AG08395 (cell line): ENCODE measurements at places on chromosomes 7 and 10.
A peak's percentile ranks its signal among the peaks of the same experiment; 100 is the strongest.

GRCh38 chr7:101902680-101903514 is 85.5 kb downstream of the CUX1 start:
- no peak for DNase-seq

GRCh38 chr7:9106747-9107146 is 673.3 kb downstream of the NXPH1 start:
- DNase-seq, result no peak

DNA sequence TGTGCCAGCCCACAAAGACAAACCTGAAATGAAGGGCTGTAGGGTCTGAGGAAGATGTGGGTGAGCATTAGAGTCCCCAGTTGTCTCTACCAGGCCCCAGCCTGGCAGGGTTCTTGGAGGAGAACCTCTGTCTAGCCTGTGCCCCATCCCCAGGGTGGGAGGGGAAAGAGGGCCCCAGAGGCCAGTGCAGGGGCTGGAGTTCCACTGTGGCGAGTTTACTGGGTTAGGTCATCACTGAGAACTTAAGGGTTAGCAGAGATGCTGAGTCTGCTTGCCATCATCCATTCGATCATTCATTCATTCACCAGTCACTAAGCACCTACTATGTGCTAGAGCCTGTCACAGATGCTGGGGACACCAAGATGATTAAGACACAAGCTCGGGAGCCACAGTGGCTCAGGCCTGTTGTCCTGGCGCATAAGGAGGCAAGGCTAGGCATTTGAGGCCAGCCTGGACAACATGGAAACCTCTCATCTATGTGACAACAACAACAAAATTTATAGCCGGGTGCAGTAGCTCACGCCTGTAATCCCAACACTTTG is 2.6 kb downstream of the ANKRD2 start:
- DNase-seq, result no peak

DNA sequence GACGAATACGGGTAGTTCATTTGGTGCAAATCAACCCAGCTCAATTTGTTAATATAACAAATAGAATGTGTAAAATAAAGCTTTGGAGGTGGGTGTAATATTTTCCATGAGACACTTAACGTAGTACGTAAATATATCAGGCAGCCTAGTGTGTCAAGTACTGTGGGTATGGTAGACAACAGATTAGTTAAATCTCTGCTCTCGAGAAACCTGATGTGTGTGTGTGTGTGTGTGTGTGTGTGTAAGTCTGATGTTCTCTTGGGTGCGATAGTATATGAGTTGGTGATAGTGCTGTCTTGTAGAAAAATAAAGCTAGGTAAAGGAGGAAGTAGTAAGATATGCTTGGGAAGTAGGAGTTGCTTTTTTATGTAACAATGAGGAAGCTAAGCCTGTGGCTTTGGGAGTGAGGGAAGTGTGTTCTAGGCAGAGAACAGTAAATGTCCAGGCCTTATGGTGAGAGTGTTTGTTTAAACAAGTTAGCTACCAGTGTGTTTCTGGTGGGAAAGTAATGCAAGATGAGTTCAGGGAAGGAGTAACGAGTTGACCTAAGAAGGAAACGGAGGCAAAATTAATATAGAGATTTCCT is 26.1 kb downstream of the WAC start:
- DNase-seq, result no peak

- peak; percentile 68 for DNase-seq
Observed at GRCh38 chr7:31782411-31782991, 95.5 kb downstream of the PPP1R17 start.

- DNase-seq, result no peak
Observed at GRCh38 chr10:78254013-78254412, 220.3 kb downstream of the RPS24 start.

DNA sequence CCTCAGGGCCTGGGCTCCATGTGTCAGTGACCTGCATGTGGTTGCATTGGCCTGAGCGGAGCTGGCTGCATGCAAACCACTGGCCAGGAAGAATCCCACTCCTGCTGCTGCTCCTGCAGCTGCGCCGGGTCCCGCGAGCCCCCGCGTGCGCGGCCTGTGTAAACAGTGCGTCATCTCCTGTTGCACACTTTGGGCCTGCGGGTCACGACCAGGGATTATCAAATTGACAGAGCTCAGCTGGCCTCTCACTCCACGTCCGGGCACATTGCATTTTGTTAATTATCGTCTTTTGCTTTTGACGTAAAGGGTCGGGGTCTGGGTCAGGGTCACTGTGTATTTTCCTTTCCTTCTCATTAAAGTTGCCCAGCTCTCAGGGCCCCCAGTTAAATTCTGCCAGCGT is 132.6 kb downstream of the RGS10 start:
- no peak for DNase-seq

DNA sequence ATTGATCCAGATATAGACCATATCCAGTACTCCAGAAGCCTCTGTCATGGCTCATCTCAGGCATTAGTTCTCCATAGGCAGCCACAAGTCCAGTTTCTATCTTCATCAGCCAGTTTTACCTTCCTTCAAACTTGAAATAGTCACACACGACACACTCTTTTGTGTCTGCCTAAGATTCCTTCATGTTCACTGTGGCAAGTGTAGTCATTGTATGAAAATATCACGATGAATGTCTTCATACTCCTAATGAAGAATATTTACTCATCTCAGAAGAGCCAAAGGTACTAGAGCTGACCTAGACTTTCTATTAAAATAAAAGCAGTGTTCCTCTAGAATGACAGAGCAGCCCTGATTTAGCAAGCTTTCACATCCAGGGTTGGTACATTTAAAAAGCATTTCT is 230.7 kb downstream of the SNX13 start:
- DNase-seq, result no peak

GRCh38 chr7:92695308-92696261 is 105.4 kb upstream of the FAM133B start:
- peak; percentile 70 for DNase-seq

DNA sequence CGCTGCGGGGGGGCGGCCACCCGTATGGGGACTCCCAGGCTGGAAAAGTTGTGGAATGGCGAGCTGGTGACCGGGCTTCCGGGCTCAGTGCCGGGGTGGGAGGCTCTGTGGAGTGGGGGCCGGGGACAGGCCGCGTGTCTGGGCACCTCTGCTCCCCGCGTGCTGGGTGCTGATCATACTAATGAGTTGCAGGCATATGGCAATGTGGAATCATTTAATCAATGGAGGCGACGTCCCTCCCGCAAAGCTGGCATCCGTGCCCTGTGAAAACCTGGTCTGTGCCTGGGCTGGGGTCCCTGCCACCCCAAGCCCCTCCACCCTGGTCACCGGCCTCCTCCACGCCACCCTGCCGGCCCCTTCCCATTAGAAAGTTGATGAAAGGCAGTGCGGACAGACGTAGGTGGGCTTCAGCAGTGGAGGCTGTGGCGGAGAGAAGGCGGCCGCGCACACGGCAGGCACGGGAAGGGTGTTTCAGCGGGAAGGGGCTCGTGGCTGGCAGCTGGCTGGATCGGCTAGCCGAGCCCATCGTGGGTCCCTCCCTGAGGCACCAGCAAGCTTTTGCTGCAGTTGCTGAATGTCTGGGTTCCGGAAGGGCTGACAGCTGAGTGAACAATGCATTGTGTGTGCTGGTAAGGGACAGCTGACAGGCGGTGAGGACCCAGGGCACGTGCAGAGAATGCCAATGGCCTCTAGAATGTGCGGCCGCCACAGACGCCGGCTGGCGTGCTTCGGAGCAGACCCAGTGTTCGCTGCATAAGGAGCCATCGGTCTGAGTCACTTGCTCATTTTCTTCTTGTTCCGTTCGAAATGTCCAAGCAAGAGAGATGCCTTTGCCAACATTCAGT is 1.5 kb downstream of the ADGRA1 start:
- DNase-seq, result no peak

DNA sequence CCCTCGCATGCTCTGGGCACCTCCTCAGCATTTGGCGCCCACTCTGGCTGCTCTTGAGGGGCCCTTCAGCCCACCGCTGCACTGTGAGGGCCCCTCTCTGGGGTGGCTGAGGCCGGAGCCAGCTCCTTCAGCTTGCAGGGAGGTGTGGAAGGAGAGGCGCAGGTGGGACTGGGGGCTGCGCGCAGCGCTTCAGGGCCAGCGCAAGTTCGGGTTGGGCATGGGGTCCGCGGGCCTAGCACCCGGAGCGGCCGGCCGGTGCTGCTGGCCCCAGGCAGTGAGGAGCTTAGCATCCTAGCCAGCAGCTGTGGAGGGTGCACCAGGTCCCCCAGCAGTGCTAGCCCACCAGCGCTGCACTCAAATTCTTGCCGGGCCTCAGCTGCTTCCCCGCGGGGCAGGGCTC is 305.6 kb upstream of the ANKRD30A start:
- no peak for DNase-seq

DNA sequence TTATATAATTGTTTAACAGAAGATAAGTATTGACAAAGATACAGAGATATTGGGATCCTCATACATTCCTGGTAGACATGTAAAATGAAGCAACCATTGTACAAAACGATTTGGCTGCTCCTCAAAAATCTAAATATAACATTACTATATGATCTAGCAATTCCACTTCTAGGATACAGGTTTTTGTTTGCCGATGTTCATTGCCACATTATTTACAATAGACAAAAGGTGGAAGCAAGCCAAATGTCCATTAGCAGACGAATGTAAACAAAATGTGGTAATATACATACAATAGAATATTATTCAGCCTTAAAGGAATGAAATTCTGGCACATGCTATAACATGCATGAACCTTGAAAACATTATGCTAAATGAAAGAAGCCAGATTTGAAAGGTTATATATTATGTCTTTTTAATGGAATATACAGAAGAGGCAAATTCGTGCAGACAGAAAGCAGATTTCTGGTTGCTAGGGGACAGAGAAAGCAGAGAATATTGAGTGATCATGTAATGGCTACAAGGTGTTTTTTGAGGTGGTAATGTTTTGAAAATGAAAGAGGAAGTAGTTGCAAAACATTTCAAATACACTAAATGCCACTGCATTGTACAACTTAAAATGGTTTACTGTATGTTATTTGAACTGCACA is 44.9 kb downstream of the POLR1F start:
- DNase-seq, result no peak

- peak; percentile 46 for DNase-seq
Observed at GRCh38 chr7:48112401-48113165, 23.5 kb downstream of the UPP1 start.

- peak; percentile 1 for DNase-seq
Observed at GRCh38 chr10:103513380-103514060, 20.0 kb downstream of the NEURL1 start.

GRCh38 chr10:52623761-52624160 is 148.8 kb downstream of the MBL2 start:
- DNase-seq, result no peak

DNA sequence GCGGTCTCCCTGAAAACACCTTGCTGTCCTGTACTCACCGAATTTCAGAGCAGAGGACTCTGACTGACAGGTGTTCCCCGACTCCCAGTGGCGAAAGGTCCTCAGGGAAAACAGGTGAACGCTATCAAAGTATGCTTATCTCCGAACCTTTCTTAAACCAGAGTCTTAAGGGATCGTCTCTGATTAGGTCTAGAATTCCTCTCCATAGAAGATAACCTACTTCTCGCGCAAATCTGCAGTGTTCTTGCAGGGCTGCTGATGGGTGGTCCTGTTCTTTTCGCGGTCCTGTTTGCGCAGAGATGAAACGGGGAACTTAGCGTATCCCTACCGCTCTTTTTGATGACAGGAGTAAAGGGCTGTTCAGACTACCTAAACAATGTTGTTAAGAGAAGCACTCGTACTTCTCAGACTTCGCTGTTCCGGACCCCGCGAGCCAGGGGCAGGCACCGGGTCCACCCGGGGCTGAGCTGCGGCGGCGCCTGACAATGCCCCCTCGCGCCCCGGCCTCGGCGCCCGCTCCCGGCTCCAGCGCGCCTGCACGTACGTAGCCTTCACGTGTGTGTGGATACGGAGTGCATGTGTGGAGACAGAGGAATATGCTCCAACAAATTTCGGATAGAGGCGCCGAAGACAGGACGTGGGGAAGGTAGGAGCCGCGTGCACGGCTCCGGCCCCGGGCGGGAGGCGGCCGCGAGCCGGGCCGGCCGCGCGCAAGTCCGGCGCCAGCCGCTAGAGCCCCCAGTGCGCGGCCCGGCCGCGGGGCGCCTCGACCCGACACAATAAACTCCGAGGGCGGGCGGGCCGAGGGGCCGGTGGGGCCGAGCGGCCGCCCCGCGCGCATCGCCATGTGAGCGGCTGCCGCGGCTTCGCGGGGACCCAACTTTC is 766 bp upstream of the ZMYND11 start:
- peak; percentile 44 for DNase-seq

DNA sequence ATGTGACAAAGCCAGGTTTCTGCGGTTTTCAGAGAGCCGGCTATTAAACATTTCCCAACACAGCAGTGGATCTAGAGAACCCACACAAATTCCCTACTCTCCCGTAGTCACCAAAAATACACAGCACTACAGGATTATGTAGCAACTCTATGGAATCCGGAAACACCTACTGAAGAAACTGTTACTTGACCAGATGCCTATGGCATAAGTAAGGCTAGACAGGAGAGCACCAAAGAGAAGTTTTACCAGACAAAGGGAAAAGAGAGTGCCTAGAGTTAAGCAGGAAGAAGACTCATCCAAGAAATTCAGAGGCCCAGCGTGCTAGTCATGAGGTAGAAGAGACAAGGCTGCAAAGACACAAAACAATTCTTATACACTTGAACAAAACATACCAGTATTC is 321.1 kb downstream of the PARD3 start:
- no peak for DNase-seq

DNA sequence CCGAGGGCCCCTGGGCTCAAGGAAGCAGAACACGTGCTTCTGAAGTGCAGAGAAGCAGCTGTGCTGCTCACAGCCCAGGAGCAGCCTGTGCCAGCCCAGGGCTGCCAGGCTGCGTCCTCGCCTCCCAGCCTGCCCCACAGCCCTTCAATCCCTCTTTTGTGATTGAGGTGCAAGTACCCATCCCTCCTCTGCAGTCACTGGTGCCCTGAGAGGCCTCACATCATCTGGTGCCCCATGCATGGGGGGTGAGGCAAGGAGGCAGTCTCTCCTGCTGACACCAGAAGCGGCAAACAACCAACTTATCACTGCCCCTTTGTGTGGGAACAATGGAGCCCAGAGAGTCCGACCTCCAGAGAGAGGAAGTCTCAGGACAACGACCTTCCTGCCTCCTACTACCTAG is 49.8 kb upstream of the FGFR2 start:
- DNase-seq, result no peak

- DNase-seq, result no peak
Observed at GRCh38 chr10:22719406-22720042, 5.1 kb upstream of the PIP4K2A start.
